ENCODE measurements at places on chromosomes 6 and 20. TPM values are rescaled to one million over a fixed set of nuclear protein-coding genes. Genes with fewer than 3 reads are reported as not detected.
A peak's percentile ranks its signal among the peaks of the same experiment; 100 is the strongest.

DNA sequence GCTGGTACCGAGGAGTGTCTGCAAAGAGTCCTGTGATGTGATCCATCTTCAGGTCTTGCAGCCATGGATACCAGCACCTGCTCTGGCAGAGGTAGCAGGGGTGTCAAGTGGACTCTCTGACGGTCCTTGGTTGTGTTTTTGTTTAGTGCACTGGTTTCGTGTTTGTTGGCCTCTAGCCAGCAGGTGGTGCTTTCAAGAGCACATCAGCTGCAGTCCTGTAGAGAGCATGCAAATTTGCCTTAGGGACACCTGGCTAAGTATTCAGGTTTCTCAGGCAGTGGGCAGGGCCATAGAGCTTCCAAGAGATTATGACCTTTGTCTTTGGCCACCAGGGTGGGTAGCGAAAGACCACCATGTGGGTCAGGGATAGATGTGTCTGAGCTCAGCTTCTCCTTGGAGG is 14.5 kb upstream of the RGS17 start:
- H3K4me1 ChIP-seq: no peaks in the 10 kb centered on the region
- no peak overlapping the region for H3K27ac ChIP-seq
- H3K27me3 ChIP-seq: no peaks in the 10 kb centered on the region
- no peak overlapping the region for H3K4me3 ChIP-seq
- no peak for DNase-seq

GRCh38 chr20:55375920-55376319 is 629.4 kb downstream of the CBLN4 start:
- no peaks in the 10 kb centered on the region for H3K27me3 ChIP-seq
- H3K4me3 ChIP-seq: no peak overlapping the region
- H3K27ac ChIP-seq: no peak overlapping the region
- no peak for DNase-seq
- H3K36me3 ChIP-seq: no peaks in the 10 kb centered on the region
- H3K4me1 ChIP-seq: no peaks in the 10 kb centered on the region

- no peaks in the 10 kb centered on the region for H3K4me1 ChIP-seq
- H3K36me3 ChIP-seq: no peaks in the 10 kb centered on the region
- DNase-seq: peak; percentile 50
- H3K27ac ChIP-seq: no peak overlapping the region
- no peak overlapping the region for H3K4me3 ChIP-seq
Observed at GRCh38 chr6:84696166-84696565, 68.2 kb downstream of the TBX18 start.

DNA sequence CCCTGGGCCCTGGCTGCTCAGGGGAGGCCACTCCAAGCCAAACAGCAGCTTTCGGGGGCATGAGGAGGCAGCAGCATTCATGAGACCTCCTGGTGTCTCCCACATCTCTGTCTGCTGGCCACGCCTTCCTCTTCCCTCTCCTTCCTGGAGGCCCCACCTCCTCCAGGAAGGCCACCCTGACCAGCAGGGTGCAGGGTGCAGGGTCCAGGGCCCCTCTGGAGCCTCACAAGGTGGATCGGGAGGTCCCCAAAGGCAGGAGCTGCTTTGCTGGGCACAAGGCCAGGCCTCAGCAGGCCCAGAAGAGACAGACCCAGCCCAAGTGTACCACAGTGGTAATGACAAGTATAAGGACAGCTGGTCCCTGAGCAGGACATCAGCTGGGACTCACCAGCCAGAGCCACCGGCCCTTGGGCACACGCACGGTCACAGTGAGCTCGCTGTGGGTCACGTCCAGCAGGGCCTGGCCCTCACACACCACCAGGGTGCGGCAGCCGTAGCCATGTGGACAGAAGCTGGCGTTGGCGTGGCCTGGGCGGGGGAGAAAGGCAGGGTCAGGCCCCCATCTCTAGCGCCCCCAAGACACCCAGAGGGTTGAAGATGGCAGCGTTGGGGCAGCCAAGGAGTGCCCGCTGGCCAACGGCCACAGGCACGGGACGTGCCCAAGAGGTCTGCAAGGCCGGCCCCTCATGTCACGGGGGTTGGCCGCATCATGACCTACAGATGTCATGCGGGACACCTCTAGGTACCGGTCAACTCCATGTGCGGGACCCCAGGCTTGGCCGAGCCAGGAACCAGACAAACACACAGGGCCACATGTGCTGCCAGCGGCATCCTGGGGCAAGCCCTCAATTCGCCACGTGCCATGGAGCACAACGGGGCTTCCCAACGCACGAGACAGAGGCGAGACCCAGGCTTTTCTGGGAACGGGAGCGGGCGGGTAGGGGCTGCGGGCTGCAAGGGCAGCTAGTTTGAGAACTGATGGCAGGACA is 26.9 kb downstream of the ADRM1 start:
- H3K27ac ChIP-seq: no peak overlapping the region
- peaks cover 41% of the 10 kb centered on the region for H3K36me3 ChIP-seq
- no peak for DNase-seq
- H3K4me1 ChIP-seq: no peaks in the 10 kb centered on the region
- H3K4me3 ChIP-seq: no peak overlapping the region

DNA sequence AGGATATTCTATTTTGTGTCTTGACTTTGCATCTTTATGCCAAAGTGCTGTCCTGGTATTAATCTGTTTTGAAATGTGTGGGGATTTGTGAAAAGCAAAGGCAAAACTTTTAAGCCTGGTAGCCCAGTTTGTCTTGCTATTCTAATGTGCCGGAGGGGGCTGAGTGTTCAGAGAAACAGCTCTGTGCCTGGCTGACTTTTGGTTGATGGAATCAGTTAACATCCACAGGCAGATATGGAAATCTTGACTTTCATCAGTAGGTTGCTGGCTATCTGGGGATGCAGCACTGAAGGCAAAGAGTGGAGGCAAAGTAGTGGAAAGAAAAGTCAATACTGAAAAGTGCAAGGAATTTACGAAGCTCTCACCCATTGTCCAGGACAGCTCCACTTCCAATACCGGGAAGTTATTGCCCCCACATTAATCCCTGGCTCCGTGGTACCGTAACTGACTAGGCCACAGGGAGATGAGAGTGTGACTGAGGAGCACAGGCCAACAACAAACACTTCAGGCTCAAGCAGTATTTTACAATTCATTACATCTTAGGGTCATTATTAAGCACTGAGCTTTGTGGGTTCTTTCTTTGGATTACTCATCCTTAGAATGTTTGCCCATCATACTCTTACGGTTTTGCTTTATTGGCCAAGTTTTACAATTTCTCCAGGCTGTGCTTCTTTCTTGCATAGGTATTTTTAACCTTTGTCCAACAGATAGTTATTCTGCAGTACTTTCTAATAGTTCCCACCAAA is 164.6 kb downstream of the MTFR2 start:
- no peaks in the 10 kb centered on the region for H3K36me3 ChIP-seq
- H3K27ac ChIP-seq: peak overlapping the region; percentile 46
- no peaks in the 10 kb centered on the region for H3K4me1 ChIP-seq
- DNase-seq: peak; percentile 58
- H3K27me3 ChIP-seq: no peaks in the 10 kb centered on the region

DNA sequence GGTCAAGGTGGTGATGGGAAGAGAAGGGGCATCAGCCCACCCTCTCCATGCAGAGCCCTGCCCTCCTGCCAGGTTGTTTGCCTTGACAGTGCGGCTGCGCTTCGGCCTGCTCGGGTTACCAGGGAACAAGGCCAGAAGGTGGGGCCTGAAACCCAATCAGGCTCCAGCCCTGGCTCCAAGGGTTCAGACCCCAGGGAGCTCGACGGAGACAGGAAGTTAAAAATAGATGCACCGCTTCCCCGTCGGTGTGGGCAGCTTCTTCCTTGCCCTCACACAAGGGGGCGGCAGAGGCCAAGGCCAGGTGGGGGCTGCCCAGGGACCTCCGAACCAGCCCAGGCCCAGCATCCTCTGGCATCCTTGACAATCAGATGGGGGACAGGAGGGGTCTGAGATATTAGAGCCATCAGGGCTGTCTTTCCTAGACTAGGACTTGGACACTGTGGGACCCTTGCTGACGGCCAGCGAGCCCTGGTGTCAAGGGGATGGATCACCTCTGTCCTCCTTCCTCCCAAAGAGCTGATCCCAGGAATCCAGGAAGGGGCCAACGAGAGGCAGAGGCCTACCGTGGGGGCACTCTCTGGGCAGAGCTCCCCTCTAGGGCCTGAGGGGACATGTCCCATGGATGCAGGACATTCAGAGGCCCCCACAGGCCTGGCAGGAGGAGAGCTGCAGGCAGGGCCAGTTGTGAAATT is 65.2 kb downstream of the RIPOR3 start:
- no peak overlapping the region for H3K4me3 ChIP-seq
- DNase-seq: peak; percentile 49
- no peaks in the 10 kb centered on the region for H3K36me3 ChIP-seq
- no peaks in the 10 kb centered on the region for H3K27me3 ChIP-seq
- H3K4me1 ChIP-seq: no peaks in the 10 kb centered on the region

- no peak overlapping the region for H3K27ac ChIP-seq
- H3K36me3 ChIP-seq: peaks cover 24% of the 10 kb centered on the region
- no peaks in the 10 kb centered on the region for H3K4me1 ChIP-seq
- no peak overlapping the region for H3K4me3 ChIP-seq
- DNase-seq: no peak
- no peaks in the 10 kb centered on the region for H3K27me3 ChIP-seq
Observed at GRCh38 chr20:56454754-56455153, 13.7 kb upstream of the RTF2 start.

DNA sequence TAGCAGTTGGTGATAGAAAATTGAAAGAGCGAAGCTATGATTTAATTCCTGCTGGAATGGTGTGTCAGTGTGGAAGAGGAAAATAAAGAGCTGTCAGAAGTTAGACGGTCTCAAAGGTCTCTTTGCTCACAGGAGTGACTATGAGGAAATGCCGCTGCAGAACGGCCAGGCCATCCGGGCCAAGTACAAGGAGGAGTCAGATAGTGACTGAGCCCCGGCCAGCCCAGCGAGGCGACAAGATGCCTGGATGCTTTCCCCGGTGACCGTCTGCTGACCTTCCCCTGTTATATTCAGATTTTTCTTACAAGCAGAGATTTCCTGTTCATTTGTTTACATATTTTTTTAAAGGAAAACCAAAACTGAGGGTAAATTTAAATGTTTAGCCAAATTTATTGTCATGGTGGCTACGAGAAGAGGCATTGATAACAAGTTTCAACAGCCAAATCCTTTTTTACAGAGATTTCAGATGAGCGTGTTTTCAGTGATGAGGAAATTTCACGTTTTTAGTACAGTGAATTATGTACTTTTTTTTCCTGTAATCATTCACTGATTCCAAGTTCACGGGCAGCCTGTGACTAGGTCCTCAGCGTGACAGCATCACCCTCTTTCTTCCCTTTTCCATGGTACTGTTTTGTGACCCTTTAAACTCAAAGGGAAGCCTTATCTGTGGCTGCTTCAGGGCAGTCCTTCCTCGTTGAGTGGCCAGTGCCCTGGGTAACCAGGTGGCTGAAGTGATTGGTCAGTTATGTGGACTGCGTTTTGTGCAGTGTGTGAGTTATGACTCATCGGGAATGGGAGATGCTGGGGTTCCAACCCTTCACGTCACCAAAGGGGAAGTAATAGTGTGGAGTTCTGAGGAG is 12.6 kb downstream of the DYNLT1 start:
- peak; percentile 90 for DNase-seq
- H3K27me3 ChIP-seq: no peaks in the 10 kb centered on the region
- peak overlapping the region; percentile 86 for H3K27ac ChIP-seq
- peaks cover 12% of the 10 kb centered on the region for H3K4me1 ChIP-seq

GRCh38 chr20:44174996-44175765 is 11.8 kb downstream of the JPH2 start:
- H3K27ac ChIP-seq: no peak overlapping the region
- DNase-seq: no peak
- peaks cover 2% of the 10 kb centered on the region for H3K4me1 ChIP-seq

GRCh38 chr20:55205665-55206064 is 730.3 kb downstream of the DOK5 start:
- DNase-seq: no peak
- H3K36me3 ChIP-seq: no peaks in the 10 kb centered on the region
- no peak overlapping the region for H3K27ac ChIP-seq

DNA sequence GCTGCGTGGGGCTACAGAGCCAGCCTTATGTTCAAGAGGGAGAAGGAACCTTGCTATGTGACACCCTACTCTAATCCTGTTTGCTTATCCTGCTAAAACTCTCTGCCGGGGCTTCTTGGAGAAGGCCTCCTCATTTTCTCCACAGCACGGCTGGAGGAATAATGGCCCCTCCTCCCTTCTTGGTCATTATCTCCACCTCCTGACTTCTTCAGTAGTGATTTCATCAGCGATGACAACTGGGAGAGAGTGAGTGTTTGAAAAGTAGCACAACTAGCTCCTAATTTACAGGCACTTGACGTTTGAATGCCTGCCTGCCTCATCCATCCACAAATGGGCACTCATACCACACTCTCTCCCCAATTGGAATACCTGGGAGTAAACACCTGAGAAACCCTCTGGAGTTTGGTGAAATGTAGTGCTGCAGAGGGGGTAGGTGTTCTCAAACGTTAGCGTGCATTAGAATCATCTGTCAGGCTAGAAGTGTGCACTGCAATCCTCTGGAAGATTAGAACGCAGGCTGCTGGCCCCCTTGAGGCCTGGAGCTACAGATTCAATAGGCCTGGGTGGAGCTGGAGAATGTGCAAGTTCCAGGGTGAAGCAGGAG is 148.5 kb downstream of the FOXC1 start:
- no peak for DNase-seq
- no peaks in the 10 kb centered on the region for H3K27me3 ChIP-seq
- no peak overlapping the region for H3K4me3 ChIP-seq
- no peak overlapping the region for H3K27ac ChIP-seq
- no peaks in the 10 kb centered on the region for H3K36me3 ChIP-seq

- H3K27me3 ChIP-seq: no peaks in the 10 kb centered on the region
- no peaks in the 10 kb centered on the region for H3K36me3 ChIP-seq
- H3K4me1 ChIP-seq: peaks cover 13% of the 10 kb centered on the region
- no peak for DNase-seq
- H3K27ac ChIP-seq: no peak overlapping the region
Observed at GRCh38 chr20:38212806-38213606, 47.5 kb downstream of the KIAA1755 start.

DNA sequence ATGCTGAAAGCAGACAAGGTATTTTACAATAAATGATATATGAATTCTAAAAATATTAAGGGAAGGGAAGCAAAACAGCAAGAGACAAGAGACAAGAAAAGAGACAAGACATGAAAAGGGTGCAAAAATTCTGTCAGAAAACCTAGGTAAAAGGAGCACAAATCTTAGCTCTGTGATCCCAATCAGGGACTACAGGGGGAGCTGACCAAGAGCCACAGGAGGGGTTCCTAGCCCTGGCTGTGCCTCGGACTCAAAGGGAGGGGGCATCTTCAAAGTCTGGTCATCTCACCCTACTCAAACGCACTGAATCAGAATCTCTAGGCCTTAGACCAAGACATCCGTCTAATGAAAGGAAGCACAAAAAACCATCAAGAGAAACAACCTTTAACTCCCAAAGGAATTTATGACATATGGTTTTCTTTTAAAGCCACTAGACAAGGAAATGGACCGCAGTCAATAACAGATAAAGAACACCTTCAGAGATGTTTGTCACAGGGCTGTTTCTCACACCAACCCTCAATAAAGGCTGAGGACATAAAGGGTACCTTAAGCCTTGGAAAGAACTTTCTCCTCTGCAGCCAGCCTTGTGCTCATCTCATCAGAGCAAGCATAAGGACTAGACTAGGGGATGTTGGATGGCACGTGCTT is 130.4 kb upstream of the CDYL start:
- no peaks in the 10 kb centered on the region for H3K4me1 ChIP-seq
- no peak overlapping the region for H3K4me3 ChIP-seq
- no peak overlapping the region for H3K27ac ChIP-seq
- no peaks in the 10 kb centered on the region for H3K27me3 ChIP-seq

Gene TBX18
- total RNA-seq: 0.77 TPM

Gene C20orf141
- not detected for total RNA-seq
